ENCODE measurements at places on chromosomes 3 and 15.

DNA sequence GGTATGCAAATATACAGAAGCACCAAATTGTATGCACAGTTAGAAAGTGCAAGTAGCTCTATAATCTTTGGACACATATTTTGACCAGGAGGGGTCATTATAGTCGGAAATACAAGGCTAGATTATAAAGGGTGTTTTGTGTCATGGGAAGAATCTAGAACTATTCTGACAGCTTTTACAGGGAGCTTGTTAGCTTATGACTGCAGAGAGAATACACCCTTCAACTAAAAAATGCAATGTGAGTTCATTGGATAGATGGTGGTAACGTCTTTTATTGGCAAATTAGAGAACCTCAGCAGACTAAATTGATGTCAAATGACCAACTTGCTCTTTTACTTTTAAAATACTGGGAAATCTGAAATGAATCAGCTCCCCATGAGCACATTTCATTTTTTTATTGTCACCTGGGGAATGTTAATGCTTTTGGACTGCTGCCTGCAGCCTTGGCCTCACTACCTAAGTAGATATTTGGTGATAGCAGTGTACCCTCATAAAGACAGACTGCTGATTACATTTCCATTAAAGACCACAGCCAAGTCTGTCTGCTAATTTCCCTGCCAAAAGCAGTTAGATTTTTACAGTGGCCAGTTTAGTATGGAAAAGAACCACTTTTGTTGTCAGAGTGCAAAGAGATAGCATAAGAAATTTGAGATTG is 515.9 kb upstream of the DPPA4 start:
- DNase-seq = no peak

GRCh38 chr15:92915766-92916435 is 15.8 kb downstream of the CHD2 start:
- DNase-seq = no peak

- DNase-seq = no peak
These were observed 6.9 kb upstream of the PCSK6 start for GRCh38 chr15:101496198-101496986.

DNA sequence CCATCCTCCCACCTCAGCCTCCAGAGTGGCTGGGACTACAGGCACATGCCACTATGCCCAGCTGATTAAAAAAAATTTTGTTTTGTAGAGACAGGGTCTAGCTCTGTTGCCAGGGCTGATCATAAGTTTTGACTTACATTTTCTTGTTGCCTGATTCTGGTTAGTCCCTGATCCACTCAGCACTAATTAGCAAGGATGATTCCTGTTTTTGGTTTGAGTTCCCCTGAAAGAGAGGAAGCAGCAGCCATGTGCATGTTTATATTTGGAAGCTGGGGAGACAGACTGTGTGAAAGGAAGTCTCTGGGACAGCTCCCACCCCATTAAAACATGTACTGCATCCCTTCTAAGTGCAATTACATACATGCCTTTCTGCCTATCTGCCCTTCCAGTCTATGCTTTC is 3.6 kb upstream of the NCK1 start:
- DNase-seq = no peak
